ENCODE measurements at places on chromosomes 7 and 10.

DNA sequence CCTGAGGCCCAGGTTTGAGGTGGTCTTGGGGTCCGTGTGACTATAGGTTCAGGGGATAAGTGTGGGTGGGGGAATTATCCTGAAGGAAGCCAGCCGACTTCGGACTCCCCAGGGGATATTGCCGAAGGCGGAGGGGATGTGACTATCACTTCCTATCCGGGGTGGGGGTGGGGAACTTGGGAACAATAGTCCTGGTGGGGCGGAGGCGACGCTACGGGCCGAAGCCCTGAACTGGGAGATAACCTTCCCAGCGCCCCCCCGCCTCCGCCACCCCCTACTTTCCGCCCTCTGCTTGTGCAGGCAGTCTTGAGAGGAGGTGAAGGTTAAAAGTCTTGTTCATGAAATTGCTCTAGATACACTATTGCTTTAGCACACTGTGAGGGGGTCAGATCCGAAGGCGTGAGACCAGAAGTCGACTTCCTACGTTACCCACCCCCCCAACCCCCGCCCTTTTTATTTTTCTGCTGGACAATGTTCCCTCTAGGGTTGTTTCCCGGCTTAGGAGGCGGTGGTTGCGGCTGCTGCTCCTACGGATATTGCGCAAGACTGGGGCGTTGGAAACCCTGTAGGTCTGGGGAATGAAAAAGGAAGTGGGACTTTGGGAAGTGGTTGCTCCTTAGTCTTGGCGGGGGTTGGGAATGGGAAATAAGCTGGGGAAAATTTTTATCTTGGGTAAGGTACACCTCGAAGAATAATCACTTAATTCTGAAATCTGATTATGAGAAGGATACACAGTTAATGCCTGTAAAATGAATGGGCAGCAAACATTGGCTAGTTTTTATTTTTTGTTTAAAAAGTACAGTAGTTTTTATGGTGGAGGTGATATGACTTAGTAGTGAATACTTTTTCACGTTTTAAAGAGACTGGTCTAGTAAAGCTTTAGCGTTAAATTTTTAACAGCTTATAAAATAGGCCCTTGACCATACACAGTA, 1.5 kb downstream of the PTPN12 start:
- peak; percentile 34 for DNase-seq

DNA sequence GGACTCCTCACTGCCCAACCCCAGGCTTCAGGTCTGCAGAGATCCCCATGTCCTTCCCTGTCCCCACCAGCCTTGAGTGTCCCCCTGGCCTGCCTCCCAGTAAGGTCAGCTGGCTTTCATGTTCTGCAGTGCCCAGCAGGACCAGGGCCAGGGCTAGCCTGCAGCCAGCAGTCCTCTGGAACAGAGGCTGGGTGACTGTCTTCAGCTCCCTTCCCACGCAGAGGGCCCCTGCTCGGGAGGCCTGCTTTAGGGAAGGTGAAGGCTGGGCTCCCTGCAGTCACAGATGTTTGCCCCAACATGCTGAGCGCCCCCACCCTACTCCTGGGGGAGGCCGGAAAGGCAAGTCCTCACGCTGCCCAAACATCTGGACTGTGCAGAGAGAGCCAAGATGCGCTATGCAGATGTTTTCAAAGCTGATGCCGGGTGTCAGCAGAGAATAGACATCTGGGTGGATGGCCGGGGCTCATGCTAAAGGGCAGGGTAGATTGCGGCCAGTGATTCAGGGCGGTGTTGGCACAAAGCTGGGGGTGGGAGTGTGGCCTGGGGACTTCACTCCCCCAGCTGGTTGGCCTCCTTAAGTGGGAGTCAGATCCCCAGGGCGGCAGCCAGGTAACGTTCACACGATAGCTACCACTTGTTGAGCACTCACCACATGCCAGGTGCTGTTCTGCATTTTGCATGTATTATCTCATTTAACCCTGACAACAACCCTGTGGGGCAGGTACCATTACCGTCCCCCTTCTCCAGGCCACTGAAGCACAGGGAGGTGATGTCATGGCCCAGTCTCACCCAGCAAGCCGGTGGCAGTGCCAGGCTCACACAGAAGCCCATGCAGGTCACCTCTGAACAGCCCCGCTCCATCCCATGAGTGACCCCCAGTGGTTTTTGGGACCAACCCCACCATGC, 71.2 kb upstream of the COL13A1 start:
- DNase-seq, result no peak

GRCh38 chr10:97687785-97688781, 1.0 kb upstream of the AVPI1 start:
- no peak for DNase-seq

- peak; percentile 25 for DNase-seq
These were observed 55.7 kb downstream of the ST7 start for GRCh38 chr7:117008886-117009531.

- DNase-seq, result no peak
These were observed 30.1 kb upstream of the POT1 start for GRCh38 chr7:124959676-124960075.

GRCh38 chr10:12787297-12787696, 214.2 kb downstream of the CCDC3 start:
- DNase-seq, result no peak

- no peak for DNase-seq
These were observed 56.1 kb upstream of the ADO start for GRCh38 chr10:62748386-62748785.

DNA sequence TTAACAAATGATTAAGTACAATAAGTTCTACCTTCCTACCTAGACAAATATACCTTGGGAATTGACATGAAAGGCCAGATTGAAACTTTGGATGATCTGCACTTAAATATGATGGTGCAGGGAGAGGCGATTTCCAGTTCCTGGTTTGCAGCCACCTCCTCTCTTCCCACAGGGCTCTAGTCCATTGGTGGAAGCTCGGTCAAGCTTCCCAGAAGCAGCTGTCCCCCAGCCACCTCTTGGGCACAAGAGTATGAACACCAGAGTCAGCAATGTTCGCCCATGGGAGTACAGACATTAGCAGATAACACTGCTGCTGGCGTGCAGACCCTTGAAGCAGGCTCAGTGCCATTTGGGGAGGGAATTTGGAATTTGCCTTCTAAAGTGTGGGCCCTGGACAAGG, 1.5 kb upstream of the CPVL start:
- no peak for DNase-seq

GRCh38 chr10:93412801-93413200, 69.3 kb downstream of the MYOF start:
- DNase-seq, result no peak

DNA sequence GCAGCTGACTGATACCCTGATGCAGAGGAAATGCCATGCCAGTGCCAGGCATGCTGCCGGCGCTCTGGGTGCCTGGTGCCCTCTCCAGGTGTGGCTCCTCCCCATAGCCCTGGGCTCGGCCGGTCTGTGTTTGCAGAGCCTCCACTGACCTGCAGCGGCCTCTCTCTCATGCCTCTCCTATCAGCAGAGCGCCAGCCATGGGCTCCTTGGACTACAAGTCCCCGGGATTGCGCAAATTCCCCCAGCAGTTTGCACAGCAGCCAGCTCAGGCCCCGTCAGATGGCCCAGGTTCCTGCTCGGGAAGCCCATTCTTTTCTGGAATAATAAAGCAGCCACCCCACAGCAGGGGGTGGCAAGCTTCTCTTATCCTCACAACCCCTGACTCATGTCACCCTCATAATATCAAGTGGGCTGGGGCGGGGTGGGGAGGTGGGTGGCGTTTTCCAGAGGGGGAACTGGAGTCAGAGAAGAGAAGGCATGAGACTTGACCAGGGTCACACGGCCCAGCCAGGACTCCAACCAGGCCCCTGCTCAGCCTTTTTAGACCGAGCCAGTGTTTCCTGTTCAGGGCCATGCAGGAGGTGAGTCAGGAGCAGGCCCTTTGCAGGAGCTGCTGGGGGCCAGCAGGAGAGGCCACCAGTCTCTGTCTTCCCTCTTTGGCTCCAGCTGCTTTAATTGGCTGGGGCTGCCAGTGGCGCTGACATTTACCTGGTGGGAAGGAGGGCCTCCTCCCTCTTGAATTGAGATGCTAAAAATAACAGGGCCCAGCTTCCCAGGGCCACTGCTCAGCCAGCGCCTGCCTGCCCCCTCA, 58.6 kb downstream of the ZMIZ1 start:
- DNase-seq, result no peak

- no peak for DNase-seq
These were observed 22.9 kb upstream of the CREB3L2 start for GRCh38 chr7:138024765-138025164.

GRCh38 chr10:33392706-33393105, 58.2 kb upstream of the NRP1 start:
- no peak for DNase-seq

DNA sequence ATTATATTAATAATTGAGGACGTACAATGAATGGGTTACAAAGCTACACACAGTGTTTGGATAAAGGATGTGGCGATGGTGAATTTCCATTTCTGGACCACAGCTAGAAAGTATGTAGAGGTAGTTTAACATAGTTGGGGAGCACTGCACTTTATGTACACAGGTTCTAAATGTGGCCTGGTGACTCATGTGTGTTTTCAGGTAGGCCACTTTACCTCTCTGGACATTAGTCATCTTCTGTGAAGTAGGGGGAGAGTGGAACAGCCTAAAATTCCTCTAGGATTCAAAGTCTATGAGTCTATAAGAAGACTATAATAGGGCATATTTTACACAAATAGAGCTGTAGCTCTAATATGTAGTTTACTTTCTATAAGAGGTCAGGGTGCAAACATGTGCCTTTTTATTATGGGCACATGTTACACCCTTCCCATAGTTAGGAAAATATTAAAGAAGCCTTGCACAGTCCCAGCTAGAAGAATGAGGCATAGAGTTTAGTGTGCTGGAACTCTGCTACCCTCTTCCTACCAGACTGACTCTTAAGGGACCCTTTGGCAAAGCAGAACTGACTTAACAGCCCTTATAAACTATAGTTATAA, 594.9 kb downstream of the LRMDA start:
- no peak for DNase-seq

DNA sequence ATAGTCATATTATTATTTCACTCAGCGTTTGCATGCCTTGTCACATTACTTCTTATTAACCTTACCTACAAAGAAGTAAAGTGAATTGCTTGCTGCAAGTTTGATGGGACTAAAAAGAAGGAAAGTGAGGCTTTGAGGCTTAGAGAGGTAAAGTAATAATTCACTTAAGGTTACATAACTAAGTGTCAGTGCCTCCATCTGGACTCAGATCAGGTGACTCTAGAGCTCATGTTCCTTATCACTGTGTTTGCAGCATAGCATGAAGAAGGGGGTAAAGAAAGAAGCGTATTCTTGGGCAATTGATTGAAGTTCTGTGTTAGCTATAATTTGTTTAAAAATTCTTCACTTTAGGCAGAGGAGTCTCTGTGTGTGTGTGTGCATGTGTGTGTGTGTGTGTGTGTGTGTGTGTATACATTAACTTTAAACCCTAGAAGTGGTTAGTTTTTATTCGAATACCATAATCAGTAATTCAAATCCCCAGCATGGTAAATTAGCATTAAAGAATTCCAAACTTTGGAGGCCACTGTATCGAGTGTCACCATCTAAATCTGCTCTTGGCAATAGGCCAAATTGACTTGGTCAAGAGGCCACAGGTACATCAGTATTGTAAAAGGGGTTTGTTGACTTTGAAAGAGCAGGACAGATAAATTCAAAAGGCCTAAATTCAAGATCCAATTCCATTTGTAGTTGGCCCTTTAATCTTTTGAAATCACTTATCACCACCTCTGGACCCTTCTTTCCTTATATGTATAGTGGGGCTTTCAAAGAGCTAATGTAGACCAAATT, 2.2 kb upstream of the PON3 start:
- no peak for DNase-seq

GRCh38 chr7:23930312-23930711, 220.3 kb downstream of the STK31 start:
- DNase-seq, result no peak

DNA sequence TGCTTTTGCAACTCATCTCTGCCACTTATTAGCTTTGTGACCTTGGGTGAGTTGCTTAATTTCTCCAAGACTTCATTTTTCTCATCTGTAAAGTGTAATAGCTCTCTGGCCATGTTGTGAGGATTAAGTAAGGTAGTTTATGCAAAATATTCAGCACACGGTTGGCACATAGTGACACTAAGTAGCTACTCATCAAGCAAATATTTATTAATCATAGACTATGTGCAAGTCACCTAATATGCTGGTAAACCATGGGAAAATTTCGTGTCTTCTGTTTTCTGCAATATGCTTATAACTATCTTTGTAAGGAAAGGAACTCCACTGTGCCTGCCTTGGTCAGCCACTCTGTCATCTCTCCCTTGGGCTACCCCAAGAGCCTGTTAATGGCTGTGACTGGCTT, 50.3 kb upstream of the EGR2 start:
- no peak for DNase-seq

- DNase-seq, result peak; percentile 21
These were observed 41.1 kb upstream of the STMP1 start for GRCh38 chr7:135620980-135621850.

DNA sequence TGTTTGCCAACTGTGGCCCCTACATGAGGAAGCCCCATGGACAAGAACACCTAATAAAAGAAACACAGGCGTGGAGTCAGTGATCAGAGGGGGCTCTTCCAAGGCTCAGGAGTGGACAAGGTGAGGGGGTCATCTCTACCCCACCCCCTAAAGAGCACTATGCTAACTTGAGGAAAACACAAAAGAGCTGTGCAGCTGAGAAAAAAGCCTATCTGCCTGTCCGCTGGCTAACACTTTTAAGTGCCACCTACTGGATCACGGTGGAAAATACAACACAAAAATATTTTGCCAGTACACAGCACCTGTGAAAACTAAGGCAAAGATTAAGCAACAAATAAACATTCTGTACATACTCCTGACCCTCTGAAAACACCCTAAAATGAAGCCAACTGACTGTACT, 53.1 kb upstream of the COBL start:
- no peak for DNase-seq
